Fibroblast of lung (primary cell): ENCODE measurements at places on chromosomes 4 and X. TPM values are rescaled to one million over a fixed set of nuclear protein-coding genes. Genes with fewer than 3 reads are reported as not detected.

- no peak overlapping the region for H3K27ac ChIP-seq
- H3K36me3 ChIP-seq, result no peaks in the 10 kb centered on the region
- H3K4me3 ChIP-seq, result peak overlapping the region; percentile 92
- peak; percentile 5 for DNase-seq
These were observed 2.0 kb downstream of the PGK1 start for GRCh38 chrX:78105944-78106650.

Gene CCNB3
- 0.51 and 0.83 TPM in 2 replicates for total RNA-seq

- no peaks in the 10 kb centered on the region for H3K27me3 ChIP-seq
- peaks cover 8% of the 10 kb centered on the region for H3K4me1 ChIP-seq
- DNase-seq, result peak; percentile 6
- H3K4me3 ChIP-seq, result no peak overlapping the region
- no peaks in the 10 kb centered on the region for H3K36me3 ChIP-seq
These were observed 147.6 kb upstream of the DIPK2B start for GRCh38 chrX:45348296-45348695.

Gene ZNF595
- total RNA-seq, result 11.0 and 16.2 TPM in 2 replicates

Gene GPRASP3
- total RNA-seq, result 5.9 and 9.7 TPM in 2 replicates

DNA sequence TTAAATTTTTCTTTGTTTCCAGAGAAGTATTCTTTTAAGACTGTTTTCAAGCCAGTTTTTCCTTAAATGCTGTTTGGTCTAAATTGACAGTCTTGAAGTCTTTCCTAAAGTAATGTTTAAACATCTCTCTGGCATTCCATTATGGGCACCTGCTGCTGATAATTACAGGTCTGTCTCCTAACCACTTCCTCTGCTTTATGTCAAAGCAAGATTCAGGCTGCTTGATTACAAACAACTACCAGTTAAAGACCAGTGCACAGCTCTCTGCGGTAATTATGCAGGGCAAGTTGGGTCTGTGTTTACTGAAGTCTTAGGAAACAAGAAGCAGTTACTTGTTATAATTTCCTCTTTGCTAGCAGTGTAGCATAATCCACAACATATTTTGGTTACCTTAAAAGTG lies 17.6 kb downstream of the UNC5C start:
- no peak overlapping the region for H3K27ac ChIP-seq
- no peaks in the 10 kb centered on the region for H3K4me1 ChIP-seq
- H3K36me3 ChIP-seq, result no peaks in the 10 kb centered on the region
- no peaks in the 10 kb centered on the region for H3K27me3 ChIP-seq

DNA sequence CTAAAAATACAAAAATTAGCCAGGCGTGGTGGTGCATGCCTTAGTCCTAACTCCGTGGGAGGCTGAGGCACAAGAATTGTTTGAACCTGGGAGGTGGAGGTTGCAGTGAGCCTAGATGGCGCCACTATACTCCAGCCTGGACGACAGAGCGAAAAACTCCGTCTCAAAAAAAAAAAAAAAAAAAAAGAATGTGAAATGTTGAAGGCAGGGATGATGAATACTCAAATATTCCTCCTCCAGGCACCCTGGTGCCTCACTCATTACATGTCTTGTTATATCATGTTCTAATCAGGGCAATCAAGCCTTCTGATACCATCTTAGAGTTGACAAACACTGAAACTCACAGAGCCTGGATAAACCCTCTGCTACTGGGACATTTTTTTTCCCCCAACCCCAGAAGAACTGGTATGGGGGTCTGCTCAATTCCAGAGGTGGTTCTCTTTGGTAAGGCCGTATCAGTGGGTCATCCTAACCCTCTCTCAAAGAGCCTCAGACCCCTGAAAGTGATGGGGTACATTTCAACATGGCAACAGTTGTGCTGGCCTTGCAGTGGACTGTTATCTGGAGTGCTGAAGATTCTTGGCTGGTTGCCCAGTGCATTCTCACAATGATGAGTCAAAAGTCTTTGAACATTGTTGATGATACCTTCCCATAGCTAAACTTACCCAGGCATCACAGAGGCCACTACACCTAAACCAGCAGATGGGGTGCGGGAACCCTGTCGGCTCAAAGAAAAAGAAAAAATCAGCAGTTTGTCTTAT lies 2.4 kb upstream of the SH3KBP1 start:
- no peak overlapping the region for H3K27ac ChIP-seq
- H3K4me3 ChIP-seq, result no peak overlapping the region
- H3K4me1 ChIP-seq, result no peaks in the 10 kb centered on the region
- H3K27me3 ChIP-seq, result no peaks in the 10 kb centered on the region
- peak; percentile 73 for DNase-seq

Gene PABPC1L2A
- total RNA-seq, result not detected in 2 replicates

DNA sequence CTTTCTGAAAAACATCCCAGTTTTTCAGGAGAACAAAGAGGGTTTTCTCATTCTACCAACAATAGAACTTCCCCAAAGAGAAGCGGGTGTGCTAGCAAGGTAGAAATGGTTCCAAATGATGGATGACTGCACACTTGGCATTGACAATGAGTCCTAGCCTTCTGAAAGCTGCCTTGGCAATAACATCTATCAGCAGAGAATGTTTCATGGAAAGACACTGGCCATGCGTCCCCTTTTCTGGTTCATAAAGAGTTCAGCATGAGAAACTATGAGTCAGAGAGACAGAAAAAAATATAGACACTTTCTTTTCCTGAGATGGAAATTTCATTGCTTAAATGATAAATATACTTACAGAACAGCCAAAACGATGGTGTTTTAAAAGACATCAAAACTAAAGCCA lies 236.9 kb upstream of the PRKX start:
- no peaks in the 10 kb centered on the region for H3K36me3 ChIP-seq
- H3K4me3 ChIP-seq, result no peak overlapping the region
- no peak for DNase-seq
- H3K27ac ChIP-seq, result no peak overlapping the region

- no peaks in the 10 kb centered on the region for H3K27me3 ChIP-seq
- no peaks in the 10 kb centered on the region for H3K36me3 ChIP-seq
- no peaks in the 10 kb centered on the region for H3K4me1 ChIP-seq
These were observed at the start of gene DGAT2L6 for GRCh38 chrX:70176938-70177533. TSS of gene DGAT2L6 (plus strand) at chrX:70177483. CDS start at chrX:70177583, 100 bp downstream.

DNA sequence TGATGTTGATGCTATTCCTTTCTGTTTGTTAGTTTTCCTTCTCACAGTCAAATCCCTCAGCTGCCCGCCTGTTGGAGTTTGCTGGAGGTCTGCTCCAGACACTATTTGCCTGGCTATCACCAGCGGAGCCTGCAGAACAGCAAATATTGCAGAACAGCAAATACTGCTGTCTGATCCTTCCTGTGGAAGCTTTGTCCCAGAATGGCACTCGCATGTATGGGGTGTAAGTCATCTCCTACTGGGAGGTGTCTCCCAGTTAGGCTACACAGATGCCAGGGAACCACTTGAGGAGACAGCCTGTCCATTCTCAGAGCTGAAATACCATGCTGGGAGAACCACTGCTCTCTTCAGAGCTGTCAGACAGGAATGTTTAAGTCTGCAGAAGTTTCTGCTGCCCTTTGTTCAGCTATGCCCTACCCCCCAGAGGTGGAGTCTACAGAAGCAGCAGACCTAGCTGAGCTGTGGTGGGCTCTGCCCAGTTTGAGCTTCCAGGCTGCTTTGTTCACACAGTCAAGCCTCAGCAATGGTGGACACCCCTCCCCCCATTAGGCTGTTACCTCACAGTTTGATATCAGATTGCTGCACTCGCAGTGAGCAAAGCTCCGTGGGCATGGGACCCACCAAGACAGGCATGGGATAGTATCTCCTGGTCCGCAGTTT lies 74.9 kb downstream of the SPIN3 start:
- H3K36me3 ChIP-seq, result no peaks in the 10 kb centered on the region
- no peaks in the 10 kb centered on the region for H3K4me1 ChIP-seq
- no peak overlapping the region for H3K27ac ChIP-seq
- H3K4me3 ChIP-seq, result no peak overlapping the region
- DNase-seq, result no peak

Gene SSX4B
- not detected in 2 replicates for total RNA-seq

- DNase-seq, result no peak
- no peaks in the 10 kb centered on the region for H3K27me3 ChIP-seq
- no peak overlapping the region for H3K27ac ChIP-seq
- H3K36me3 ChIP-seq, result no peaks in the 10 kb centered on the region
These were observed 51.3 kb upstream of the LEF1 start for GRCh38 chr4:108219998-108220397.

GRCh38 chr4:113563691-113564378 lies 197.7 kb downstream of the CAMK2D start:
- H3K27me3 ChIP-seq, result no peaks in the 10 kb centered on the region
- peaks cover 5% of the 10 kb centered on the region for H3K4me1 ChIP-seq
- no peaks in the 10 kb centered on the region for H3K36me3 ChIP-seq
- H3K27ac ChIP-seq, result no peak overlapping the region

DNA sequence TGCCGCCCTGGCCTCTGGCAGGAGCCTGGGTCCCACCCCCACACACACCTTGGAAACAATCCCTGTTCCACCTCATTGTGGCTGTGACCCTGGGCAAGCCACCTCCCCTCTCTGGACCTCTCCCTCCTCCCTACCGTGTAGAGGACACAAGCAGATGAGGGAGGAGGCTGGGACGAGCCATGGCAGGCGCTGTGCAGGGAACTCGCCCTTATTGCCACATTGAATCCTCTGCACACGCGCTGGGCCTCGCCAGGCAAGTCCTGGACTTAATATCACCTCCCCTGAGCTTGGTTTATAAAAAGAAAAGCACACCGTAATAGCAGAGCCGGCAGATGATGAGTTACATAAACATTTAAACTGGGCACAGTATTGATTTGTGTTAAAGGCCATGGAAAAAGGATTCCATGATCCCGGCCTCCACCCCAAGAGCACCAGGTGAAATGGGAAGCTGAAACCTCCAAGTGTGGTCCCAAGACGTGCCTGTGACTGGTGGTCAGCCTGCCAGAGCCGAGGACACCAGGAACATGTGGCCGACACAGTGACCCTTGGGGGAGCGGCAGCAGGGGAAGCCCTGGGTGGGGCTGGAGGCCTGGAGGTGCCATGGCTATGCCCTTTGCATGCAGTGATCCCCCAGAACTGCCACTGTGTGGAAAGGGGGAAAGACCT lies 81.1 kb downstream of the PPP2R2C start:
- H3K27ac ChIP-seq, result no peak overlapping the region
- no peak for DNase-seq
- no peaks in the 10 kb centered on the region for H3K4me1 ChIP-seq
- H3K4me3 ChIP-seq, result no peak overlapping the region
- H3K36me3 ChIP-seq, result no peaks in the 10 kb centered on the region

Gene GIMD1
- total RNA-seq, result not detected in 2 replicates

GRCh38 chr4:101967697-101968346 lies 177.3 kb downstream of the BANK1 start:
- H3K36me3 ChIP-seq, result no peaks in the 10 kb centered on the region
- no peak overlapping the region for H3K27ac ChIP-seq
- no peaks in the 10 kb centered on the region for H3K27me3 ChIP-seq
- no peak overlapping the region for H3K4me3 ChIP-seq
- DNase-seq, result peak; percentile 60

Gene COX7B2
- not detected in 2 replicates for total RNA-seq

DNA sequence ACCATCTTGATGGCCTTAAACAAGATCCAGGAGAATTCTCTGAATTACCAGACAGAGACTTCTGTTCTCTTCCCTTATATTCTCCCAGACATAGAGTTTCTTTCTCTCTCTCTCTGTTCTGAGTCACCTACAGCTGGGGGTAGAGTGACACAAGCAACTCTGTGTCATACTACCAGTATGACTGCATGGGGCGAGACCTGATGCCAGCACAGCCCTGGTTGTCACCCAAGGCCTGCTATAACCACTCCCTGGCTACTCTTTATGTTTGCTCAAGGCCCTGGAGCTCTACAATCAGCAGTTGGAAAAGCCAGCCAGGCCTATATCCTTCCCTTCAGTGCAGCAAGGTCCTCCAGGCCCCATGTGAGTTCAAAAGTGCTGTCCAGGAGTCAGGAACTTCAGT lies 114.2 kb upstream of the TENT5D start:
- no peak overlapping the region for H3K27ac ChIP-seq
- no peak for DNase-seq
- no peaks in the 10 kb centered on the region for H3K27me3 ChIP-seq

GRCh38 chr4:39759569-39759968 lies 61.6 kb downstream of the UBE2K start:
- no peaks in the 10 kb centered on the region for H3K27me3 ChIP-seq
- no peak for DNase-seq
- H3K4me1 ChIP-seq, result no peaks in the 10 kb centered on the region

GRCh38 chrX:48966796-48967579 lies 4.7 kb downstream of the KCND1 start:
- H3K36me3 ChIP-seq, result no peaks in the 10 kb centered on the region
- peak; percentile 58 for DNase-seq
- H3K27ac ChIP-seq, result no peak overlapping the region
- no peak overlapping the region for H3K4me3 ChIP-seq
- H3K4me1 ChIP-seq, result no peaks in the 10 kb centered on the region
- no peaks in the 10 kb centered on the region for H3K27me3 ChIP-seq

Gene GC
- total RNA-seq, result not detected in 2 replicates

- H3K4me1 ChIP-seq, result no peaks in the 10 kb centered on the region
- H3K27ac ChIP-seq, result no peak overlapping the region
- no peaks in the 10 kb centered on the region for H3K27me3 ChIP-seq
These were observed 67.1 kb downstream of the DTHD1 start for GRCh38 chr4:36348403-36348938.

DNA sequence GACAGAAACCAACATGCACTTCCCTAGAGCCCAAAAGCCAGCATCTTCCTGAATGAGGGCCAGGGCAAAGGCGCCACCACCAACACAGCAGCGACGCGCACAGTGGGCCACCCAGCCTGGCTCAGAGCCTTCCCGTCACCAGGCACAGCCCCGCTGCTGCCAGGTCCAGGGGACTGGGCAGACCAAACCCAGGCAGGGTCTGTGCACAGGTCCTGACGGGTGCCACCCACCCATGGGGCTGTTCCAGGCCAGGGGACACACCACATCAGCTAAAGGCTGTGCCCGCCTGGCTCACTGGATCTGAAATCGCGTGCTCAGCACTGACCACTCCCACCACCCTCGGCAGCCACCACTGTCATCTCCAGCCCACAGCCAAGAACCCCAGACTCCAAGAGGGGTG lies 13.8 kb downstream of the FAM53A start:
- no peak for DNase-seq
- H3K27ac ChIP-seq, result no peak overlapping the region
- H3K4me3 ChIP-seq, result no peak overlapping the region

DNA sequence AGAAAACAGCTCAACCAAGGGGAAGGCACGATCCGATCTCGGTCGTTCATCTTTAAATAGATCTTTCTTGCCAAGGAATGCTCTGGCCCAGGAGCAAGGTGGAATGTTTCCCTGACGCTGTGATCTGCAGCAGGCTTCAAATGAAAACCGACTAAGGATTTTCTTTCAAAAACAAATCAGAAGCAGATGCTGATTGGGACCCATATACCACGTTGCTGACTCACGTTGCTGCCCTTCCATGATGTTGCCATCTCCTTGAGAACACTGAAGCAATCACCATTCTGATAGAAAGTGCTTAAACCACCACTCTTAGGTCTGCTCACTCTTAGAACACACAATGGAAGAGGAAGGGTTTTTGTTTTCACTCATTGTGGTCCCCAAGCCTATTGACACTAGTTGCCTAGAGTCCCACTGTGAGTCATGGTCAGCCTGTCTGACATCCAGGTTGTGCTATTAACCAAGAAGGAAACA lies 26.1 kb downstream of the LAMTOR3 start:
- H3K36me3 ChIP-seq, result no peaks in the 10 kb centered on the region
- no peaks in the 10 kb centered on the region for H3K4me1 ChIP-seq
- H3K27me3 ChIP-seq, result no peaks in the 10 kb centered on the region
- H3K27ac ChIP-seq, result no peak overlapping the region
- H3K4me3 ChIP-seq, result no peak overlapping the region
- DNase-seq, result peak; percentile 60

Gene RIPPLY1
- total RNA-seq, result not detected in 2 replicates

GRCh38 chr4:36651253-36651652 lies 369.8 kb downstream of the DTHD1 start:
- DNase-seq, result no peak
- H3K4me1 ChIP-seq, result no peaks in the 10 kb centered on the region
- no peaks in the 10 kb centered on the region for H3K27me3 ChIP-seq
- H3K27ac ChIP-seq, result no peak overlapping the region
